Activated naive CD8-positive, alpha-beta T cell treated with anti-CD3 and anti-CD28 coated beads for 36 hours (primary cell): ENCODE measurements at places on chromosomes 3 and 15. TPM values are rescaled to one million over a fixed set of nuclear protein-coding genes. Genes with fewer than 3 reads are reported as not detected.

DNA sequence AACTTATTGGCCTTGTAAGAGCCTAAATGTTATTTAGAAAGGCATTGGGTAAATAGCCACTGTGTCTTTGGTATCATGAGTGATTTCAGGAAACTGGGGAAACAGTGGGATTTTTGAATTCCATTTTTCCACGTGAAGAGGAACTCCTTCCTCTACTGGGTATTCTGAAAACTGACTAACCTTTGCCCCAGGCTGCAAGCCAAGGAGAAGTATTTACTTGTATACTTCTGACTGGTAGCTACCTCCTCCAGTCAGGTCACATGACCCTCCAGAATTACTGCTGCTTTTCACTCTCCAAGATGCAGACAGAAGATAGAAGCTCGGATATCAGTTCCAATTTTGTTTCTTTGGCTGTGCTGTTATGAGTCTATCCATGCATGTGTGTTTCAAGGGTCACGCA is 50.9 kb upstream of the MAP3K13 start:
- no peak for DNase-seq

DNA sequence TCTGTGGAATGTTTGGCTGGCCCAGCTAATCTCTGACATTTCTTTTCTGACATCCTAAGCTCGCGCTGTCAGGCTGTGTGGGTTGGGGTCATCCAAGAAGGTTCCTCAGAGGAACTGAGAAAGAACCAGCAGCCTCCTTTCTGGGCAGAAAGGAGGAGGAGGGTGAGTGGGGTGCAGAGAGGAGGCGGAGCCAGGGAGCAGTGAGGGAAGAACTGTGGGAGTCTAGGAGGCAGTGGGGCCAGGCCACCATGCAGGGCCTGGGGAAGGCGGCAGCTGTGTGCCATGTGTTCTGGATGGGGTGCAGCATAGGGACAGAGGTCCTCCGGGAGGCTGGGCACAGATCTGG is 5.3 kb downstream of the SEMA7A start:
- DNase-seq: no peak

GRCh38 chr3:52373676-52374075 is 57.6 kb downstream of the DNAH1 start:
- no peak for DNase-seq

GRCh38 chr15:49747340-49747739 is 126.5 kb downstream of the DTWD1 start:
- DNase-seq: no peak

- no peak for DNase-seq
Measured at GRCh38 chr15:91921188-91921842, 67.8 kb downstream of the SLCO3A1 start.

DNA sequence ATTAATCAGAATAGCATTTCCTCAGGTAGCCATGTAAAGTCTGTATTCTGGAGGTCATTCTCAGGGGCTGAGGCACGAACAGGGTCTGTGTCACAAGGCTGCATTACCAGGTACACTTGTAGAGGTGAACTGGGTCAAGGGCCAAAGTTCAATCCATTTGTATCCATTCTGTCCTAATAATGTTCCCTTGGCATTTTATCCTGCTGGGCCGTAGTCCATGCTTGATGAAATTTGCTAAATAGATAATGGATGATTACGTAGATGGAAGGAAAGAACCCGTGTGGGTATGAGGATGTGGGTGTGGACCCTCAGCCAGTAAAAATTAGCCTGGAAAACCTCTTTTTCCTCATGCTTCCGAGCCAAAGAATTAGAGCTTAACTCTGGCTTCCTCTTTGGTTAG is 785.9 kb downstream of the GRM7 start:
- no peak for DNase-seq

GRCh38 chr3:192915722-192916121 is 1.9 kb downstream of the MB21D2 start:
- no peak for DNase-seq

- DNase-seq: no peak
Measured at GRCh38 chr15:40246496-40247280, 7.8 kb downstream of the PAK6 start.

DNA sequence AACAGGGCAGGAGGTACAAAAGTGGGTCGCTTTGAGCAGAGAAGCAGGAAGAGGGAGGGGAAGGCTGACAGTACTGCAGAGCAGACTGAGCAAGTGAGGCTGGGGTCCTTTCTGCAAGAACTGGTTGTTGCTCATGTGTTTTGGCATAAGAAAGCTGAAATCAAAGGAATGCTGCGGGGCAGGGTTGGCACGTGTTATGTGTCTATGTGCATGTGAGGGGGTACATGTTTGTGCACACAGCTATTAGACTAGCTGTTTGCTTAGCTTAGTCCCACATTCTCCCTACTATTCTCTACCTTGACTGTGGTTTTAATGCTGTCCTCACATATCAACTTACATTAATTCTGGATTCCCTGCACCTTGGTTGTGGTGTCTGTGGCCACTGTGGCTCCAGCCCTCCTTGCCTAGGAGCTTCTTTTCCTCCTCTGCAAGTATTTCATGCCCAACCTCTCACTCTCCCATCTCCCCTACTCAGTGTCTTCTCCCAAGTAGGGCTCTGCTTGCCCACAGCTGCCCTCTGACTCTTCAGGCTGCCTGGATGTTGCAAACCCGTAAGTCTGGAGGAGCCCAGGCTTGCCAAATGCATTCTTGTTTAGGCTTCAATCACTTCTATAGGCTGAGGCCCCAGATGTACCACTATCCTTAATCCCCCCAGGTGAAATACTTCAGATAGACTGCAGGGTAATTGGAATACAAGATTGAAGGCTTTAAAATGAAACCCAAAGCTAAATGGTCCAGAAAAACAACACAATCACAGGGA is 4.8 kb downstream of the TAGLN3 start:
- no peak for DNase-seq

GRCh38 chr3:134359121-134360010 is 14.9 kb downstream of the AMOTL2 start:
- DNase-seq: no peak

GRCh38 chr15:67124111-67124510 is 58.7 kb downstream of the SMAD3 start:
- no peak for DNase-seq

SERINC4 gene
- total RNA-seq: 0.08 TPM

TIMP4 gene
- not detected for total RNA-seq

FAM227B gene
- 2.9 TPM for total RNA-seq

TM4SF4 gene
- total RNA-seq: not detected

ATP11B gene
- 83.3 TPM for total RNA-seq

SPTBN5 gene
- 0.19 TPM for total RNA-seq

GHSR gene
- total RNA-seq: not detected
